AG09319 (cell line): ENCODE measurements at places on chromosomes 12 and 14.

GRCh38 chr14:103095210-103095778 lies 769 bp downstream of the EXOC3L4 start:
- no peak for DNase-seq

DNA sequence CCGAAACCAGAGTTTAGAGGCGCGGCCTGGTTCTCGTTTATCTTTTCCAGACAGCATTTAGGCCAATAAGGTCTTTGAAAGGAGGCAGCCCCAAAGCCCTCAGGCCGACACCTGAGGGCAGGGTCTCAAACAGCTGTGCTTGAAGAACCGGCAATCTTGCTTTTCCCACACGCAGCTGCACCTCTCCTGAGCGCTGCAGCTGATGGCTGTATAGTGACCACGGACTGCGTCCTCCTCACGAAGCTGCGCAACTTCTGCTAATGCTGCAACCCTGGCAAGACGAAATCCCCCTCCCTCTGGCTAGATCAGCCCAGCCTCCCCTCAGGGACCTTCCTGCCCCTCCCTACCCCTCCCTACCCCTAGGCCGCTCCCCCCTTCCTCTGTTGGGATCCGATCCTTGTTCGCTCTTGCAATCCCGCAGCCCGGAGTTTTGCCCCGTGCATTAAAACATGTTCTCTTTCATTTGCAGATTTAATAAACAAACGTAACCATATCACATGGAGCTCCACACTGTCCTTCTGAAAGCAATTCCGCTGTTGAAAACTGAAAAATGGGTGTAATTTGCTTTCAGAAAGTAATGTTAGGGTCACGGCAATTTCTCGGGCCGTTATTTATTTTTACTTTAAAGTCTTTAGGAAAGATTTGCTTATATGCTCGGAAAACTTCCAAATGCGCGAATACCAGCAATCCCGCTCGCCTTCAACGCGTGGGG lies 4.8 kb upstream of the PAX9 start:
- peak; percentile 87 for DNase-seq

DNA sequence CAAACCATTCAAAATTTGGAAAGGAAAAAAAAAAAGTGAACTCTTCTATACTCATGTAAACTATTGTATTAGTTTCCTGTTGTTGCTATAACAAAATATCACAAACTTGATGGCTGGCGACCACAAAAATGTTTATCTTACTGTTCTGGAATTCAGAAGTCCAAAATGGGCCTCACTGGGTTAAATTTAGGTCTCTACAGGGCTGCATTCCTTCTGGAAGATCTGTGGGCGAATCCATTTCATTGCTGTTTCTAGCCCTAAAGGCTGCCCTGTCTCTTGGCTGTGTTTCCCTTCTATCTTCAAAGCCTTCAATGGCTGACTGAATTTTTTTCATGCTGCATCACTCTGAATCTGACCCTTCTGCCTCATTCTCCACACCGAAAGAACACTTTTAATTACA lies 105.1 kb upstream of the NAV3 start:
- DNase-seq: no peak

DNA sequence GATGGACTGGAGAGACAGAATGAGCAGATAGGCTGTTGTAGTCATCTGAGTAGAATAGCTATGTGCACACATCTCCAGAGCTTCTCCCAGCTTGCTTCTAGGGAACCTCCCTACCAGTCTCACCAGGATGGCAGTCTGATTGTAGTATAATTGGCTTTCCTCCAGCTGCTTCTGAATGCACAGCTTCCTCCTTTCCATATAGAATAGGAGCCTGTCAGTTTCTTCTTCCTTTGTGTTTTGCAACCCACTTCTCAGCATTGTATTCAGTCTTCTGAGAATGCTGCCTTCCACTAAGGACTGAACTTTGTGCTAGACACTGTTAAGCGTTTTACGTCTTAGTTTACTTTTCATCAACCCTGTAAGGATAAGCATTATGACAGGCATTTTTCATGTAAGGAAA lies 2.2 kb upstream of the CSAD start:
- DNase-seq: no peak
